ENCODE measurements at places on chromosomes 13 and 19.

GRCh38 chr19:48479686-48480085 lies 10.5 kb downstream of the CYTH2 start:
- peak; percentile 19 for DNase-seq

GRCh38 chr13:39631307-39631706 lies 24.2 kb upstream of the COG6 start:
- no peak for DNase-seq

GRCh38 chr13:24748061-24748400 lies 15.9 kb upstream of the RNF17 start:
- DNase-seq, result no peak

DNA sequence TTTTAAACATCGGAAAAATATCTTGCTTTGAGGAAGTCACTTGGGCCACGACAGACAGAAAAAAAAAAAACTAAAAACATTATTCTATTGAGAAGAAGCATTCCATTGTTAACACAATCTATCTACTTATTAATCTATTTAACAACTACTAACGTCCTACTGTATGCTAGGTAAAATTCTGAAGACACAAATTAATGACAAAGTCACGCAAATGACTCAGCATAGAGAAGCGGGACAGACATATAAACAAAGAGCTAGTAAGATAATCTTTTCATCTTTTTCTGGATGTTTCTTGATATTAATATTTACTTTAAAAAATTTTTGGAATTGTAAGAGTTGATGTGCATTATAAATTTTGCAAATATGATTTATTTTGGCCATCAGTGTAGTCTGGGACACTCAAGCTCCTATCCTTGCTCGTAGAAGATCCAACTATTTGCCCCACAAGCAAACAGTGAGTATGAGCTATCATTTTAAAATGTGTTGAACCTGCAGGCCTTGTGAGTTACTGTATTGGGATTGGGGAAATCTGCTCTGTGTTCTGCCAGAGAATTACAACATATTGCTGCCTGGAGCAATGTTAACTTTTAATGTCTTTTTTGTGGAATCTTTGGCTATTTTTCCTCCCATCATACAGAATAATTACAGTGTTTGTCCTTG lies 109.1 kb downstream of the PCDH9 start:
- no peak for DNase-seq

GRCh38 chr19:47156861-47157430 lies 26.3 kb downstream of the SAE1 start:
- DNase-seq, result no peak

DNA sequence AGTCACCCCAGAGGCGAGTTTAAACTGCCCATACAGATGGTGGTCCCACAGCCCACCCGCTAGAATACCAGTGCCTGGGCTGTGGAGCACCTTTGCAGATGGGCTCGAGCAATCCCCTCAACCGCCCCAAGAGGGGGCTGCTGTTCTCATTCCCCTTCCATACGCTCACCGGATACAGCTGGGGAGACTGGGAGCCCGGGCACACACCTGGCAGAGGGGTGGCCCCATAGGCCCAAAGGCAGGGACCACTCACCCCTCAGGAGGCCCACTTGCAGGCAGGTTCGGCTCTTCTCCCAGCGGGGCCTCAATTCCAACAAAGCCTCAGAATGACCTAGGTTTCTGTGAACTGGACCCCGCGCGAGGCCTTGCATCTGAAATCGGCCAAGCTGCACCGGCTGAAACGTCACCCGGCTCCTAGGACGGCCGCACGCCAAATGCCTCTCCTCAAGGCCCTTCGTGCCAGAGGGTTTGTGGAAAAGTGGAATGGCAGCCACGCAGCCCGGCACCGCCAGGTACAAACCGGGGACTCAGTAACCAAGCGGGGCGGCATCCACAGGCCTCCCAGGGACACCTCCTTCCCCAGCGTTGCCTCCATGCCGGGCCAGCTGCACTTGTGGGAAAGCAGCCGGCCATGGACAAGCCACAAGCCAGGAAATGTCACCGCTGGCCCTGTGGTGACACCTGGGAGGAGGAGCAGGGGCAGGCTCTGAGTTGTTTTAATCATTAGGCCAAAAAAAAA lies 18.7 kb downstream of the MLLT1 start:
- DNase-seq, result peak; percentile 84

- peak; percentile 31 for DNase-seq
Measured at GRCh38 chr13:99983499-99984401, 2.2 kb downstream of the ZIC2 start.

- DNase-seq, result peak; percentile 93
Measured at GRCh38 chr19:55228015-55228391, 560 bp downstream of the TMEM86B start.

DNA sequence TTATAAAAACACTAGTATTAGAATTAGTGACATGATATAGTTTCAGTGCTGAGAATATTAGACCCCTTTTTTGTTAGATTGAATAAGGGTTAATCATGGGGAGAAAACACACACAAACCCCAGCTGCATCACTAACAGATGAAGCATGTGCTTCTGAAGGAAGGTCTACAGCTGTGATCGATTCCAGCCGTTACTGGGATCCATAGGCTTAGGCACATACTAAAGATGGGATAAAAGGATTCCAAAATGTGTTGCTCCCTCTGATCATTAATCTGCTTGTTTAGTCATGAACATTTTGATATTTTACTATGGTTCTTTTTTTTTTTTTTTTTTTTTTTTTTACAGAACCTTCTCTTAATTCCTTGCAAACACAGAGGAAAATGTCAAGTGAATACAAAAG lies 1591.3 kb downstream of the EFNB2 start:
- no peak for DNase-seq

DNA sequence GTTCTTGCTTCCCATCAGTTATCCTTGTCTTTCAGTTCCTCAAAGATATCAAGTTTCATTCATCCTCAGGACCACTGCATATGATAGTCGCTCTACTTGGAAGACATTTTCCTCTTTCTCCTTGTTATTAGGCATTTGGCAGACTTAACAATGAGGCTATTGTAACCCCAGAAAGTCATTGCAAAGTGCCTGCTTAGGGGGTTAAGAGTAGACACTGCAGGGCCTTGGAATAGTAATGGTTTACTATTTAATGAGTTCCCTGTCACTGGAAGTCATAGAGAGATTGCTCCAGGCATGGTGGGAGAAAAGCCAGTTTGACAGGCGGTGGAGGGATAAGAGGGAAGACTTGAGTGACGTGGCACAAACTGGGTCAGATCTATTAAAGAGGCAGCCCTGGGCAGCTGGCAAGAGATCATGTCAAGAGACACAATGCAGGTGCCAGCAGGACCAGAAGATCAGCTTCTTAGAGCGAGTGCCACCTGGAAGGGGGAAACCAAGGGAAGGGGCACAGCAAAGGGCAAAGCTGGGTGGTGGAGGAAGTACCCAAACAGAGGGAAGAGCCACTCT lies 16.8 kb upstream of the CPB2 start:
- no peak for DNase-seq

DNA sequence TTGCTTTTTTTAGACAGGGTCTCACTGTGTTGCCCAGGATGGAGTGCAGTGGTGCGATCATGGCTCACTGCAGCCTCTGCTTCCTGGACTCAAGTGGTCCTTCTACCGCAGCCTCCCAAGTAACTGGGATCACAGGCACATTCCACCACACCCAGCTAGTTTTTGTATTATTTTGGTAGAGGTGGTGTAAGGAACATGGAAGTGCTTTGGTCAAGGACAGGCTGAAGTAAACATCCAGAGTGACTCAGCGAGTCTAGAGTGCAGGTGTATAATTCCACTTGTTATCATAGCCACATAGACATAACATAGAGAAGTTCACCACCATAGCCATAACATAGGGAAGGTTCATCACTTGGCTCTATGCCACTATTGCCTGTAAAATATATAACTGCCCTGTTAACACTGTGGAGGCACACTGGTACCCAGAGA lies 98.6 kb downstream of the RBM26 start:
- DNase-seq, result no peak
